ENCODE measurements at places on chromosomes 2 and 18.

GRCh38 chr2:207930747-207931146, 94.6 kb downstream of the PLEKHM3 start:
- DNase-seq: no peak

DNA sequence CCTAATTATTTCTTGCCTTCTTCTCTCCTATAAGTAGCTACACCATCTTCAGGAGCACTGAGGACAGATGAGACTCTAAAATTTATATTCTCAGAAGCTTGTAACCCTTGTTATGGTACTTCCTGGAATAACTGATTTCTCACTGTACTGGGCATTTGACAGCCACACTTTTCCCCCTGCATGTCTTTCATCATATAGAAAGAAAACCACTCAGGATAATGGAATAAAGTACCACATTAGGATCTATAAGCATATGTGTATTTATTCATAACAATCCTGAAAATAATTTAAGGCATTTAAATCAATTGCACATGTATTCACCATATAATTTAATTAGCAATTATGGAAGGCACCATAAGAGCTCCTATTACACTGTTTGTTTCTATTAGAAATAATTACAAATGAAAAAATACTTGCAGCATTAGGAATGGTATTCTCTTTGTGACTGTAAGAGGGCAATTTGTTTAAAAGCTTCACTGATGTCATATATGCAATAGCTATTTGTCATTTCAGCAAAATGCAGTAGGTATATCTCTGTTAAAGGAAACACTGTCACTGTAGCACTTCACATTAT, 216.9 kb upstream of the FSHR start:
- DNase-seq: no peak

- no peak for DNase-seq
These were observed 176.5 kb upstream of the DCC start for GRCh38 chr18:52163478-52163877.

DNA sequence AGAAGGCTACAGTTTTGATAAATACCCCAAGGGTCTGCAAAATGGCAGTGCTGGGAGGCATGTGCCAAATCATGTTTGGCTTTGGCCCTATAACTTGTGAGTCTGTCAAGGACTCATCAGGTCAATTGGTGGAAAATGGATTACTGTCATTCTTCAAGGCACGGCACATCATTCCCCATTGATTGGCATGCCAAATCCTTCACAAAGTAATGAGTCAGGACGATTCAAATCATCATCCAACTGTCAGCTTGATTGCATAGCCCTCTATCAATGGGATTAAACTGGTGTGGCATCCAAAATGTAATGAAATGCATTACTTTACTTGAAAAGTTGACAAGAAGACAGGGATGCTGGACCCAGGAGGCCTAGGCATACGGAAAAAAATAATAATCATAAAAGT, 441.6 kb upstream of the PIK3C3 start:
- no peak for DNase-seq

- peak; percentile 24 for DNase-seq
These were observed 70.9 kb upstream of the LGALSL start for GRCh38 chr2:64383016-64383591.

GRCh38 chr2:15385184-15385583, 175.9 kb downstream of the NBAS start:
- no peak for DNase-seq

DNA sequence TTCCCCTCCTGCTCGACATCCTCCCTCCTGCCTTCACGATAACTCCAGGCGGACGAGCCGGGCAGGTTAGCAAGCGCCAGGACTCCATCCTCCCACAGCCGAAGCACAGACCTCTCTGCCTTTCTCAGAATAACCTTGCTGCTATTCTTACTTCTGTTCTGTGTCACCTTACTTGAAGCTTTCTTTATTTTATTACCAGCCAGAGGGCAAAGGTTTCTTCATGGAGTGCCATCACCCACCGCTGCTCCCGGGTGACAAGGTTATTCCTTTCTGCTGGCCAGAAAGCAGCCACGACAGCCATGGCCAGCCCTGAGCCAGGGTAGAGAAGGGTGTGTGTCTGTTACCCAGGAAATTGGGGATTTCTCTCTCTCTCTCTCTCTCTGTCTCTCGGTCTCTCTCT, 227.1 kb downstream of the ANAPC1 start:
- no peak for DNase-seq
